Activated T-cell treated with anti-CD3 and anti-CD28 coated beads for 24 hours (primary cell): ENCODE measurements at places on chromosomes 2 and 18.

DNA sequence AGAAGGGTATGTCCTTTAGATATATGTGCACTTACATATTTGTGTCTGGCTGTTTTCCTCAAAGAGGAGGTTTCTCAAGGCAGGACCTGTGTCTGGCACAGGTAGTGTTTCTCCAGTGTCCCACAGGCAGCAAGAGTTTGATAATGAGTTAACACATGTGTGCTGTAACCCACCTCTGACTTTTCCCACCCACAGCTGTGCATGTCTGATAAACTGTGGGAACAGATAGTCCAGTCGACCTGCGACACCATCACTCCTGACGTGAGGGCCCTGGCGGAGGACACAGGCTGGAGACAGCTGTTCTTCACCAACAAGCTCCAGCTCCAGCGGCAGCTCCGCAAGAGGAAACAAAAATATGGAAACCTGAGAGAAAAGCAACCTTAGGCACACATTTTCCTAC is 58.2 kb downstream of the SLC16A14 start:
- DNase-seq: no peak

DNA sequence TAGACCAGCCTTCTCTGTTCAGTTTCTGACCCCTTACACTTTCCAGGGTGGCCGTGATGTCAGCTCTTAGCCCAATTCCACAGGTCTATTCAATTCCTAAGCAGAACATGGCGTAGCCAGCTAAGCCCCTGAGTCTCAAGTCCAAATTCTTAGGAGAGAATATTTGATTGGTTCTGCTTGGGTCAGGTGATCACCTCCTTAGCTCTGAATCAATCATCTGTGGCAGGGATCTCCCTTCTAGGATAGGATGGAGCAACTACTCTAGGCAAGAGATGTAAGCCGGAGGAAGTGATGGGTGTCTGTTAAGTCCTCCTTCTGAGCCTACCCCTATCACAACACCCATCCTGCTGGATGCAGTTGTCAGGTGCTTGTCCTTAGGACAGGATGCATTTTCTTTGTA is 11.1 kb downstream of the UCN start:
- no peak for DNase-seq

GRCh38 chr2:7102826-7103225 is 185.6 kb downstream of the RNF144A start:
- DNase-seq: no peak

DNA sequence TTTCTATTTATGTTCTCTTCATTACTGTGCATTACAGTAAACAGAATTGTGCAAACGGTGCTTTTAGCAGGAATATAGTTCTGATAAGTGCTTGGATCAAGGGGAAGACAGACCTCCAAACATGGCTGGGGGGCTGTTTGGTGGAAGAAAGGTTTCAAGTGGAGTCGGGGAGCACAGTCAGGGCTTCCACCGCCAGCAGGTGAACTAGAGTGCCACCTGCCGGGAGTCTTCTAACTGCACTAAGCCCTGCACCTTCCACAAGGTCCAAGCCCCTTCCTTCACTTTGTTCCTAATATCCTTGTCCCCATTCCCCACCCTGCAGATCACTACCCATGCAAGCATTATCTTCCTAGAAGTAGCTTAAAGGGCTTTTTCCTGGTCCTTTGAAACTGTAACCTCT is 11.1 kb downstream of the ONECUT2 start:
- DNase-seq: no peak

- DNase-seq: no peak
Measured at GRCh38 chr2:42569116-42569711, 782 bp downstream of the MTA3 start.
